ENCODE measurements at places on chromosomes 4 and X.

GRCh38 chrX:15405846-15406245, 21.6 kb upstream of the VEGFD start:
- no peak for DNase-seq

DNA sequence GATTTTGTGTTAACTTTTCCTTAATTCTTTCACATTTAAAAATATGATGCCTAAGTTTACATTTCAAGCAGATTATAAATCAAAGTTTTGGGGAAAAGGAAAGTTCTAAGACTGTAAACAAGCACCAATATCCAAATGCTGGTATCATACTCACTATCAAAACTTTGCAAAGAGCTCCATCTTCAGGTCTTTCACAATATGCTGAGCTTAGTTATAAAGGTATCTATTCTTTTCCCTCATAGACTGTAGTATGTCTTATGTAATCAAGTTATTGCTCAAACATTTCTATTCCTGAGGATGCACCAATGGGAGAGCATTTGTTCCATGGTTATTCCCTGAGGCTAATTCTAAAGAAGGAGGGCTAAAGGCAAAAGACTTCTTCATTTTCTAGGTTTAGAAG, 207.9 kb upstream of the FAM241A start:
- DNase-seq = no peak

DNA sequence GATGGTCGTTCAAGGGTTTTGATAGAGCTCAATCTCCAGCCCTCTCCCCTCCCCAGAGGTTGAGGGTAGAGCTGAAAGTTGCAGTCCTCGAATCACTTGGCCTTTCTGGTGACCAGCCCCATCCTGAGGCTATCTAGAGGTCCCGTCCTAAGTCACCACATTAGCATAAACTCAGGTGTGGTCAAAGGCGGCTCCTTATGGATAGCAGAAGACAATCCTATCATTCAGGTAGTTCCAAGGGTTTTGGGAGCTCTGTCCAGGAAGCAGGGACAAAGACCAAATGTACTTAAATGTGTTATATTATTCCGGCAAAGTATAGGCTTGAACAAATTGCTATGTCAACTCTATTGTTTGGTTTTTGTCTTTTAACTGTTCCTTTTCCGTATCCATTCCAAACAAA, 30.6 kb downstream of the PDK3 start:
- DNase-seq = no peak

DNA sequence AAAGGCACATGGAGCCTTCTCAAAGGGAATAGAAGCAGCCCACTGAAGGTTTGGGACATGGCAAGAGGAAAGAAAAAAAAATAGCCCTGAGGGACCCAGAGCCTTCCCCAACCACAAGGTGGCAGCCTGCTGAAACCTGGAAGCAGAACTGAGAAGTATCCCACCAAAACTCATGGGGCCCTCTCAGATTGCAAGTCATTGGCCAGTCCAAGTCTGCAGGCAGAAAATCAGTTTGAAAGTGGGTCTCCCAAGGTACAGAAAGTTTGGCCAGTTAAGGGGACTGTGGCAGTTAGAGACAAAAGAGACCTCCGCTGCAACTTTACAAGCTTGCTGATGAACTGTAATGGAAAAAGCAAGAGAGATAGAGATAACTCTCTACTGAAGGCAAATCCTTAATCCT, 155.8 kb downstream of the ANTXR2 start:
- no peak for DNase-seq

DNA sequence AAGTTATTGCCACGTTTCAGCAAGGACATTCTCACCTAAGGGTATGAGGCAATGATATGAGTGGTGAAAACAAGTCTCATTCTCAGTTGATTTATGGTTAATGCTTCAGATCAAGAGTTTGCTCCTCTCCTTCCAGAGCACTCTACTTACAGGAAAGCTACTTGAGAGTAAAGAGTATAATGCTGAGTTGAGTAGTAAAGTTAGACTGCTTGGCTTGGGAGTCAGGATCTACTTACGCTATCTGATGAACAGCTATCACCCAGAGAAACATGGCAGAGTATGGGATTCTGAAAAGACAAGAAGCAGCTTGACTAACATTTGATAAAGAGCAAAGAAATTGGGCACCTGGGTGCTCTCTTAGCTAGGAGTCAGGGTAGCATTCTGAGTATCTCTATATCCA, 211.8 kb downstream of the GLUD2 start:
- no peak for DNase-seq

GRCh38 chr4:145935253-145936141, 3.1 kb downstream of the ZNF827 start:
- DNase-seq = peak; percentile 72

DNA sequence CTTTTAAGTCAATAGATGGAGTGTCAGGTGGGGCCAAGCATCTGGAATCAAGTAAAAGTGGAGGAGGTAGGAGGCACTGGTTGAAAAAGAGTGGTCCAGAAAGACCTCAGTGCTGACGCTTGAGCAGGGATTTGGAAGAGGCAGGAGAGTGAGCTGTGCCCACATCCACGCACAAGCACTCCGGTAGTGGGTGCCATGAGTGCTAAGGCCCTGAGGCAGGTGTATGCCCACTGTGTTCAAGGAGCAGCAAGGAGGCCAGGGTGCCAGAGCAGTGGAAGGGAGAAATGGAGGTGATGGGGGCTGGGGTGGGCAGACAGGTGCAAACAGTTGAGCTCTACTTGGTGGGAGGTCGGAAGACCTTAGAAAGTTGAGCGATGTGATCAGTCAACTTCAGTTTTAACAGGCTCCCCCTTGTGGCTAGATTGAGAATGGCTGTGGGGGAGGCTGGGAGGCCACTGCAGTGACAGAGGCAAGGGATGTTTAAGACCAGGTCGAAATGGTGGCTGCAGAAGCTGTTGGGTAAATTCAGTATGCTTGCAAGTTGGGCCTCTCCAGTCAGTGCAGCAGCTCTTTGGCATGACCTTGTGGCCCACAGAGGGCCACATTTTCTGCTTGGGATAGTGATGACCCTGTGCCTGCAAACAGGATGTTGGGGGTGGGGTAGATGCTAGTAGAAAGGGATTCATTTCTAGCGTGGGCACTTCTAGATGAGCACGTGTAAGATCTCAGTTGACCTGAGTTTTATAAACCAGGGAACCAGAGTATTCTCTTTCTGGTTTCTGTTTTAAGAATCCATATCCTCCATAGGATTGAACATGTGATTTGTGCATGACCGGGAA, 12.7 kb downstream of the TKTL1 start:
- no peak for DNase-seq

GRCh38 chr4:13523105-13523477, 21.2 kb downstream of the NKX3-2 start:
- DNase-seq = no peak

DNA sequence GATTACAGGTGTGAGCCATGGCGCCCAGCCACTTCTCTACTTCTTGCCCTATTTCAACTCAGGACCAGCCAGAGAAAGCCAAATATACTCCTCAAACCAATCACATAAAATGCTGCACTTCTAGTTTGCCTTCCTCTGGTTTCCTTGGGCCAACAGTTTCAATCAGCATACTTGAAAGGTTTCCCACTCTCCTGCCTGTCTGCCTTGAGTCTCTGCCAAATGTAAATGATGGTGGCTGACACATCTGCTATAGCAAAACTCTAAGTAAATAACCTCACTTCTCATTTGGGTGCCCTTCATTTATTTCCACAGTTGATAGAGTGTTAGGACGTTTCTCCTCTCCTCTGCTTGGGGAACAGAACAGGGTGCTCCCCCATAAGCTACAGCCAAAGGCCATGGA, 36.4 kb upstream of the PPA2 start:
- no peak for DNase-seq

- DNase-seq = no peak
Measured at GRCh38 chrX:150506486-150506885, 61.9 kb upstream of the MTM1 start.

DNA sequence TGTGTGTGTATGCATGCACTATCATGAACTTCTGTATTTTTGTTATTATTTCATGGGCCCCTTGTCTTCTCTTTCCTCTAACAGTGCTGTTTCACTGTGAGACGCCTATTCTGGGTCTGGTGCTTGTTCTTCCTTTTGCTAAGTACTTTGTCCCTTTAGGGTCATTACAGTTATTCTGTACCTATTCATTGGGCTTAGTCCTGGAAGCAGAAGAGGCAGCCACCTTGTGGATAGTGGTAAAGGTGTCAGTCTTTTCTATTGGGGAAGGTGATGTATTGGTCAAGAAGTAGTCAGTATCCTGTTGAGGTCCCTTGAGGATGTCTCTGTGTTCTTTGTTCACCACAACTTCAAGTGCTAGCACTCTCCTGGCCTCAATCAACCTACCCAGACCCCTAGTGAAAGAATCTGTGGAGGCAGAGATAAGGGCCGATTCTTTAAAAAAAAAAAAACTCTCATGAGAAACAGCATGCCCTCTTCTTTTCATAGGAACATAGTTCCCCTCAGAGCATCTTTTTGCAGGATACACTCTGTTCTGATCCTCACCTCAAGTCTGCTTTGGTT, 593.8 kb downstream of the SPRY1 start:
- no peak for DNase-seq

DNA sequence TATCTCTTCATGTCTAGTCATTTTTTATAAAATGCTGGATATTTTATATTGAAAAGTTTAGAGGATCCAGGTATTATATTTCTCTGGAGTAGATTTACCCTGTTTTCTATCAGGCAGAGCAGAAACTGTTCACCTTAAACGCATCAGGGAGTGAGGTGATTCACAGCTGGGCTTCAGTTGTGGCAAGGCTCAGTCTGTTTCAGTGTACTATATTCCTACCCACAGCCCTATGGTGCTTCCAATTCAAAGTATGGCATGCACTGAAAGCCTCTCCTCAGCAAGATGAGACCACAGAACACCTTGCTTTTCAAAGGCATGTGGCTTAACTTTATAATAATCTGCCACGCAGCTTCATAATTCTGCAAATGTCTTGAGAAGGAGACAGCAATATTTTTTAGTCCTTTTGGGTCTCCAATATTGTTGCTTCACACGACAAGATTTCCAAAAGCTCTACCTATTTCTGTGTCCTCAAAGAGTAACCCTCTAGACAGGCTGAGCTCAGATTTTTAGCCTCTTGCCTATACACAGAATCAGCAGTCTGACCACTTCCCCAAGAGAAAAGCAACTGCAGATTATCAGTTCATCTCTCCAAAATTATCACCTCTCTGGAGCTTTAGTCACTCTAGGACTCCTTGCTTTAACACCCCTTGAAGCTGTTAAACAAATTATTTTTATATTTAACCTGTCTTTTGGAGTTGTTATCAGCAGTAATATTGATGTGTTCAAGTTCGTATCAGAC, 24.4 kb downstream of the PRDM5 start:
- no peak for DNase-seq

GRCh38 chr4:3069661-3070199, 4.6 kb downstream of the HTT-AS start:
- no peak for DNase-seq

GRCh38 chrX:116872931-116873330, 410.2 kb upstream of the CT83 start:
- no peak for DNase-seq

- no peak for DNase-seq
Measured at GRCh38 chr4:31283679-31284078, 563.5 kb downstream of the PCDH7 start.

GRCh38 chr4:107572281-107572680, 147.8 kb downstream of the PAPSS1 start:
- no peak for DNase-seq

- peak; percentile 66 for DNase-seq
Measured at GRCh38 chr4:169485791-169486742, 126.3 kb downstream of the NEK1 start.

GRCh38 chr4:176236946-176237345, 32.1 kb downstream of the ASB5 start:
- no peak for DNase-seq

DNA sequence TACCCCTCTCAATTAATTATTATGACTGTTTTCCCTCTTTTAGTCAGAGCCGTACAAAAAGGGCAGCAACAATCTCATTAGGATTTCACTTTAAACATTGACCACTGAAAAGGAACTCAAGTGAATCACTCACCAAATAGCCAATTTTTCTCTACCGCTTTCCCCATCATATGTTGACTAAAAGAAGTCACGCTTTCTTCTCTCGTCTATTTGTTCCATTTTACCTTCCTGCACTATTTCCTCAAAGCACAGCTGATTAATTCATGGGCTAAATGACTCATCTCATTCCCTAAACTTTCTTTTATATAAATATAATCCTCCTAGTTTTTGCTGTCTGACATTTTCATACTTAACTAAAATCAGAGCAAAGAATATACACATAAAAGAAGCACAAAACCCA, 8.2 kb downstream of the MID1 start:
- no peak for DNase-seq

DNA sequence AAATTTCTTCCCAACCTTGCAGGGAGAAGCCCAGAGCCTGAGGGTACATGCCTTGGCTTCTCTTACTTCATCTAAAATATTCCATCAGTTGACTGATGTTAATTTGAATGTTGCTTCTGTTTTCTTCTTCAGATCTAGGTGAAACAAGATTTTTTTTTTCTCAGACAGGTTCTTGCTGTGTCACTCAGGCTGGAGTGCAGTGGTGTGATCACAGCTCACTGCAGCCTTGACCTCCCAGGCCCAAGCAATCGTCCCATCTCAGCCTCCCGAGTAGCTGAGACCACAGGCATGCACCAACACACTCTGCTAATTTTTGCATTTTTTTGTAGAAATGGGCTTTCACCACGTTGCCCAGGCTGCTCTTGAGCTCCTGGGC, 62.1 kb upstream of the KLF3 start:
- DNase-seq = no peak
